Effector memory CD4-positive, alpha-beta T cell (primary cell): ENCODE measurements at places on chromosomes 5 and 9.

DNA sequence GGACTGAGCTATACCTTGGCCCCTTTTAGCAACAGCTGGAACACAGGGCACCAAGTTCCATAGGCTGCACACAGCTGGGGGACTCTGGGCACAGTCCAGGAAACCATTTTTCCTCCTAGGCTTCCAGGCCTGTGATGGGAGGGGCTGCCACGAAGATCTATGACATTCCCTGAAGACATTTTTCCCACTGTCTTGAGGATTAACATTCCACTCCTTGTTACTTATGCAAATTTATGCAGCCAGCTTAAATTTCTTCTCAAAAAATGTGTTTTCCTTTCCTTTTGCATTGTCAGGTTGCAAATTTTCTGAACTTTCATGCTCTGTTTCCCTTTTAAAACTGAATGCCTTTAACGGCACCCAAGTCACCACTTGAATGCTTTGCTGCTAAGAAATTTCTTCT is 580.1 kb upstream of the FTMT start:
- no peak for DNase-seq

DNA sequence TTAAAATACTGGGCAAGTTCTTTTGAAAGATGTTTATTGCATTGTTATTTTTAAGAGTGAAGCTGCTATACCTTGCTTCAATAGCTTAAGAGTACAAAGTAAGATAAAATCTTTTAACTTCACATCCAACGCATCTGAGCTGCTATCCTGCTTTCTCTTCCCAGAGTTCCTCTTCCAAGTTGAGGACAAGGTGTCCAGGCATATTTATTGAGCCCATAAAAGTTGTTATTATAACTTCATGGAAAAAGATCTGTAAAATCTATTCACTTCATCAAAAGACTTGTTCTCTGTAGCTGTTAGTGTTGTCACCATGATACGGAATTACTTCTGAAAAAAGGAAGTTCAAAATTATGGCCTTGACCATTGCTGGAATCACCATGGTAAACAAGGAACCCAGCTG is 306.2 kb upstream of the ELAVL2 start:
- no peak for DNase-seq

DNA sequence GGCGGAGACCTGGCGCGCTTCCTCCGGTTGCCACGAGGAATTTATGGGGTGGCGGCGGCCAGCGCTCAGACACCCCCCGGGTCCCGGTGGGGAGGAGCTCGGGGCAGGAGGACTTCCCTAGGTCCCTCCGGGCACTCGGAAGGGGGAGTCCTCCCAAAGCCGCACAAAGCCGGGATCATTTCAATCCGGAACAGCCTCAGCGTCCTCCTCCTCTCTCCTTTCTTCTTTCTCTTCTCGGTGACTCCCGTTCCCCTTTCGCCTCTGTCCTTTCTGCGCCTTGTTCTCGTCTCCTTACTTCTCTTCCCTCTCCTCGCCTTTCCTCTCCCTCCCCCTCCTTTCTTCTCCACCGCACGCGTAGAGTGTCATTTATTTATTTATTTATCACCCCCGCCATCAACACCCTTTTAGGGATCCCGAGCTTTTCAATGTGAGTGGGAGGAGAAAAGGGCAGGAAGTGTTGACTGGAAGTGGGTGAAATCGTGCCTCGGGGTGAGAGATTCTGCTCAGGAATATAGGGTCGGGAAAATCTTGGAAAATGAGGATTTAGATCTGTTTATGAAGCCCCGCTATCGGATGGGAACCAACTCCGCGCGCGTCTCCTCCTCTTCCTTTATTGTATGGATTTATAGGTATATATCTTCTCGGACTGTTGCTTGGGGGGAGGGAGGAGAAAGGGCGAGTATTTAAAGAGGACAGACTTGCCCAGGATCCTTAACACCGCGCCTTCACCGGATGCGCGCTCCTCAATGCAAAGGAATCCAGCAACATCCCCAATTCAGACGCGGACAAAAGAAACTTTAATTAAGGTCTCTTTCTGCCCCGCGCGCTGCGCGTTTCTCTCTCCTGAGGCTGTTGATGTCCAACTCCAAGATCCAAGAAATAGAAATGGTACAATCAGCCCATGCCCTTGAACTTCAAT is 2.0 kb upstream of the ZNF462 start:
- DNase-seq, result no peak

DNA sequence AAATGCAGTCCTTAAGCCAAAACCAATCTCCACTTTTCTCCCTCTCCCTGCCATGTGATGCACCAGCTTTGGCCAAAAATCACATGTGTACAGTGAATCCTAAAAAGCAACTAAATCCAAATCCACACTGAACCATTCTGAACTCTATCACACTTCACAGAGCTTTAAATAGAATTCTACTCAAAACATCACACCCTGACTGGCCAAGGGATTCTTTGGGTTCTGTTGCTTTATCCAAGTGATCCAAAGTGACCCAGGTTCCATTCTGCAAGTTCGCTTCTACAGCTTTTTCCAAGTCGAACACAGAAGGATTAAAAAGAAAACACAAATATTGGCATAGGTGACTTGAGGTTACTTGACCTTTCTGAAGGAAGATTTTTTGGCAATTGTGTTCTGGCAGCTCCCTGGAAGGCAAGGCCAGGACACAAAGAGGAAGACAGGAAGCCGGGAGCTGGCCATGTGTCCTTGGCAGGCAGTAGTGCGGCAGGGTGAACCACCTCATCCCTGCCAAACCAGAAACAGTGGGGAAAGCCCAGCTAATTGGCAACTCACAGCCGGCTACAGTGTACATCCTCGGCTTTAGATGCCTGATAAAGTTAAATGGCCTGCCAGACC is 115.0 kb downstream of the NFIB start:
- no peak for DNase-seq

DNA sequence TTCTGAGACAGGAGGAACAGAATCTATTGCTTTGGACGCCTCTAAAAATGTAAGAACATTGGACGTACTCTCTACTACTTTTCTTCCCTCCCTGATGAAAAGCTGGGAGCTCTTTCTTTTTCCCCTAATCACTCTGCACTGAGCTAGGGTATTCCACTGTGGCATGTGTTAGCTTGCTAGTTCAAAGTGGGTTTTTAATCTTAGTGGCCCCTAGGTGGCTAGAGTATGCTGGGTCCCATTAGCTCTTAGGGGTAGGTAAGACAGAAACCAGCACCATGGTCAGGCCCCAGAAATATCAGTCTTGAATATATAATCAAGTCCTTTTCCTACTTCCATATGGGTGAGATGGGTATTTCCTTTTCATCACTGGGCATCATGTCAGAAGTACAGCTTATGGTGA is 945.2 kb upstream of the PTPRD start:
- no peak for DNase-seq

GRCh38 chr9:28820741-28821140 is 1247.5 kb upstream of the C9orf72 start:
- DNase-seq, result no peak

DNA sequence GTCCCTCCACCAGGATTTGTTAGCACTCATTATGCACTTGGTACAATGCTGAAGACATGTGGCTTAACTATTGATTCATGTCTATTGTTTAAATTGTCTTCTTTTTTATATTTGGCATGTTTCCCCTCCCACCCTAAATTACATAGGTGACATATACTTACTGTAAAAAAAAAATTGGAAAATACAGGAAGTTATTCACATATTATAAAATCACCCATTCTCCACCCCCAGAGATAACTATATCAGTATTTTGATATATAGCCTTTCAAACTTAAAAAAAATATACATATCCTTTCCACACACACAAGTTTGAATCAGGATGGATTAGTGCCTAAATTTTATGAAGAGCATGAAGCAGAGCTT is 87.6 kb downstream of the FGF1 start:
- no peak for DNase-seq

GRCh38 chr5:96962540-96962991 is 26.7 kb downstream of the LNPEP start:
- DNase-seq, result no peak

DNA sequence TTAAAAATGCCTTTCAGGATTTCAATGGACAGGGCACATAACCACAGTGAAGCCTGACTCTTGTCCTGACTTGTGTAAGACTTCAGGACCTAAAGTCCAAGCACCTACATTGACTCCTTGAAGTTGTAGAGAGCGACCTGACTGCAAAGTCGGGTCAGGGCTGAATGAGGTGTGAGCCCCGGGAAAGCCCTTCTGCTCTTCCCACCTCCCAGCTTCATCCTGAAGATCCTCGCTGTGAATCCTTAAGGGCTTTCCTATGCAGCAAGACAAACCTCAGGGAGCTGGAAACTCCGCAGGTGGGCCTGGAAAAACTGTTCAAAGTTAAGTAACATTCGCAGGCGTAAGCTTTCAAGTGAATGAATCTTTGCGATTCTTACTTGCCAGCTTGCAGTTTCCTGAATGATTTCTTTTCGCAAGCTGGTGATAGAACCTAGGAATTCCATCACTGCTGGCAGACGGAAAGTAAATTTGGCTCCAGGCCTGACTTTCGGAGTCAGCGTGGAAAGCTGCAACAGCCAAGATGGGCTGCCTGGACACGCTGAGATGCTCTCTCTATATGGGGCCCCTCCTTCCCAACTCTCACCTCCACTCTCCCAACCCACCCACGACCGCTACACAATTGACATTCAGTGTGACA is 10.9 kb downstream of the SEMA5A start:
- DNase-seq, result no peak

DNA sequence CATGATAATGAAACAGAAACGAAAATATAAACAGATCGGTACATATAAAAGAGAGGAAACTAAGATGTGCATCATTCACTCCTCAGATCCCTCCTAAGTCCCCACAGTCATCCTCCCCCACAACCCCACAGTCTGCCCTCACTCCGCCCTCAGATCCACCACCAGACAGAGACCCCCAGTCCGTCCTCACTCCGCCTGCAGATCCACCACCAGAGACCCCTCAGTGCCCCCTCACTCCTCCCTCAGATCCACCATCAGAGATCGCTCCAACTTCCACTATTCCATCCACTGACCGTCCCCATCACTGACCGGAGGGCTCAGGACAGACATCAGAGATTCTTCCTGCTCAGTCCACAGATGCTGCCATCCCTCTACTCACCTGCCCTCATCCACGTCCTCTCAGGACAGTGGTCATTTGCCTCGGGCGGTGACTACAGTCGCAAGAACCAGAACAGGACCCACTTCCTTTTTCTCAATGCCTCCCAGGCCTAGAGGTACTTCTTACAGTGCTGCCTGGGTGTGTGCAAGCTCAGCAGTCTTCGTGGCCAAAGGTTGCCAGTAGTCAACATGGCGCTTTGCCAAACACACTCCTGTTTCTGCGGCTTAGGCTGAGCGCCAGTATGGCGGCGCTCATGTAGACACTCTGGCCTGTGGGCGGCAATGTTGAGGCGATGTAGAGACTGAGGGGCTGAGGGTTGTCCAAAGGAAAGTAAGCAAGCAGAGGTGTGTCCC is 8.3 kb upstream of the SPATA31C1 start:
- no peak for DNase-seq

DNA sequence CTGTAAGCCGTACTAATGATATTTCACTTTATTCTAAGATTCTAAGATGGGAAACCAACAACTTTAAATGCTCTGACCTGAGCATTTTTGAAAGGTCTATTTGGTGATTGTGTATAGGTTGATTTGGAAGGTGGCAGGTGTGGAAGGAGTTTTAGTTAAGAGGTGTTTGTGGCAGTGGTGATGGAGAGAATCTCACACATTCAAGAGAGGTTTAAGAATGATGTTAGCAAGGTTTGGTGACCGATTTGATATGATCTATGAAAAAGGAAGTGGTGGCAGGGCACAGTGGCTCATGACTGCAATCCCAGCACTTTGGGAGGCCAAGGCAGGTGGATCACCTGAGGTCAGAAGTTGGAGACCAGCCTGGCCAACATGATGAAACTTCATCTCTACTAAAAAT is 319.2 kb upstream of the CD180 start:
- no peak for DNase-seq

DNA sequence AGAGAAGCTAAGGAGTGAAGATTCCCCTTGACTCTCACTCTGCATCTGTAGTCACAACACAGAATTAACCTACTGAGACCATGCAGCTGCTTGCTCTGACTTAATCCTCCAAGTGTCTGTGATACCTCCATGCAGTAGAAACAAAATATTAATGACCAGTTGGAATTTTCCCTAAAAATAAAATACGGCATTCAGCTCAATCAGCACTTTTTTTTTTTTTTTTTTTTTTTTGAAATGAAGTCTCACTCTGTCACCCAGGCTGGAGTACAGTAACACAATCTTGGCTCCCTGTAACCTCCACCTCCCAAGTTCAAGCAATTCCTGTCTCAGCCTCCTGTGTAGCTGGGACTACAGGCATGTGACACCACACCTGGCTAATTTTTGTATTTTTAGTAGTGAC is 48.4 kb downstream of the WDR41 start:
- no peak for DNase-seq

GRCh38 chr5:75824323-75824722 is 107.1 kb upstream of the POC5 start:
- DNase-seq, result no peak

- no peak for DNase-seq
Measured at GRCh38 chr9:104861397-104861796, 66.6 kb downstream of the ABCA1 start.

DNA sequence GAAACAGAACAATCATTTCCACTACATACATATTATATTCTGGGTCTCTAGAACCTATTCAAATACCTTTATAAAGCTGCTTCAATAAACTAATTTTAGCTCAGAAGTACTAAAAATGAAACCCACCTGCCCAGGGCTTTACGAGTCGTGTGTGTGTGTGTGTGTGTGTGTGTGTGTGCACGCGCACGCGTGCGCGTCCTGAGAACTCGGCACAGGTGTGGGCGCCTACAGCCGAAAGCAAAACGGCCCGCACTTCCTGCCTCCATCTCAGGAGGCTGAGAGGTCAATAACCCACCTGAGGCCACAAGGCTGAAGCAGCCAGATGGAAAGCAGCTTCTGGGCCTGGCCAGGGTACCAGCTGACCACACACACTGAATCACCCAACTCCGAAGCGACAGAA is 3.0 kb downstream of the CLPTM1L start:
- no peak for DNase-seq

DNA sequence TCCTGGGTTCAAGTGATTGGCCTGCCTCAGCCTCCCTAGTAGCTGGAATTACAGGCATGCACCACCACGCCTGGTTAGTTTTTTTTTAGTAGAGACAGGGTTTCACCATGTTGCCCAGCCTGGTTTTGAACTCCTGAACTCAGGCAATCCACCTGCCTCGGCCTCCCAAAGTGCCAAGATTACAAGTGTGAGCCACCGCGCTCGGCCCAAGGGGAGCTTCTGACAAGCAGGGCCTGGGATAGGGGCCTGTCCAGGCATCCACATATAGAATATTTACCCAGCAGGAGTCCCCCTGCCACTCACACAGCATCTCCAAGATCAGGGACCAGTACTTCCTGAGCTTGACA is 10.1 kb downstream of the IRF1 start:
- DNase-seq, result no peak

DNA sequence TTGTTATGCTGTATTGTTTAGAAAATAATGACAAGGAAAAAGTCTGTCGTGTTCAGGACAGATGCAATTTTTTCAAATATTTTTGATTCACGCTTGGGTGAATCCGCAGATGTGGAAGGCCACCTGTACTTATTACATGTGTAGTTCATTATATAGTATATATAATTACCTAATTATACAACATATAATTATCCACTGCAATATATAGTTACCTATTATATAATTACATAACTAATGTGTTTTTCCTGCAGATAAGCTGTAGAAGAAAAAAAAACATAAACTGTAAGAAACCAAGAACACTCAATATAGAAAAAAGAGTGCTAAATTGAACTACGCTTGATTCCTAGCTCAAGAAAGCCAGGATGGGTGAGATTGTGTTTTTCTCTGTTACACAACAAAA is 93.6 kb upstream of the RANBP3L start:
- DNase-seq, result no peak
